ENCODE measurements at places on chromosomes 13 and 19.

DNA sequence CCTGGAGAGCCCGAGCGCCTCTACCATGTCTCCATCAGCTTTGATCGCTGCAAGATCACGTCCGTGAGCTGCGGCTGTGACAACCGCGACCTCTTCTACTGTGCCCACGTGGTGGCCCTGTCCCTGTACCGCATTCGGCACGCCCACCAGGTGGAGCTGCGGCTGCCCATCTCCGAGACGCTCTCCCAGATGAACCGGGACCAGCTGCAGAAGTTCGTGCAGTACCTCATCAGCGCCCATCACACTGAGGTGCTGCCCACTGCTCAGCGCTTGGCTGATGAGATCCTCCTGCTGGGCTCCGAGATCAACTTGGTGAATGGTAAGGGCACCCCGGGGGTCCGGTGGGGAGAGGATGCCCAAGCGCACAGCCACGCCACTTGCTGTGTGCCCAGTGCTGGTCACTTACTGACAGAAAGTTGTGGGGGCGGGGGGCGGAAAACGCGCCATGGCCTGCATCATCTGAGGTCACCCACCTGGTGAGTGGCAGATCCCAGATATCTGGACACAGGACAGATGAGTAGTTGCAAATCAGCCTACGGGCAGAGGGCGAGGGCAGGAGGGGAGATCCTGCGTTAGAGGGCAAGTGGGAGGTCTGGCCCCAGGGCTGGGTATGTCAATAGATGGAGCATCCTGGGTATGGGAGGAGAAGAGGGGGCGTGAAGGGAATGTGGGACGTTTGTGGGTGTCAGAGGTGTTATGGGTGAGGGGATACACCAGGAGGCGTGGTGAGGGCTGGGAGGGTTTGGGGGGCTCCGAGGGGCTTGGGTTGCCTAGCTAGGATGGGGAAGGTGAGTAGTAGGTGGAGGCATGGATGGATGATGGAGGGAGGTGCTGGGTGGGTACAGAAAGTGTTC, 9.8 kb downstream of the ZSWIM4 start:
- no peak for DNase-seq

GRCh38 chr13:109644069-109644750, 142.2 kb downstream of the IRS2 start:
- DNase-seq = no peak

- DNase-seq = no peak
These were observed 31.1 kb downstream of the RYR1 start for GRCh38 chr19:38464421-38465082.

- no peak for DNase-seq
These were observed 41.8 kb upstream of the PNMA8B start for GRCh38 chr19:46537136-46538097.

GRCh38 chr19:4030552-4030951, 23.0 kb downstream of the PIAS4 start:
- no peak for DNase-seq

GRCh38 chr19:30171138-30171635, 201.0 kb upstream of the ZNF536 start:
- DNase-seq = no peak

DNA sequence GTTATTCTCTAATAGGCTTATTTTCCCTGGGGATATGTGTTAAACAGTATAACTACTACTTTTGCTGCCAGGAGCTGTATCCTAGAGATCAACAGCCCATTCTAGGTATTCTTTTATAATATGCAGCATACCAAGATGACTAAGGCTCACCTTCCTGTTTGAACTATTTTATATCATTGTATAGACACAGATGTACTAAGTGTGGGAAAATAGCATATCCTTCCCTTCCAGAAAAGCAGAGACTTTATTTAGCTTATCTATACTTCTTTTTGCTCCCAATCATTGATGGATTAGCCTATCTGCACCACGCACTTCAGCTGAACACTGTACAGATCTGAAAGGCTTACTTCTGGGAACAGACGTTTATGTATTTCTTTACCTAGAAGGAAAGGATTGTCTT, 82.6 kb downstream of the MAB21L1 start:
- no peak for DNase-seq

- DNase-seq = no peak
These were observed 21.7 kb downstream of the SIPA1L3 start for GRCh38 chr19:37928527-37929286.

- DNase-seq = peak; percentile 25
These were observed 172.8 kb downstream of the DNAJC15 start for GRCh38 chr13:43196086-43196621.

- peak; percentile 29 for DNase-seq
These were observed 13.2 kb downstream of the NCAN start for GRCh38 chr19:19224852-19225494.

- no peak for DNase-seq
These were observed 47.2 kb downstream of the ZAR1L start for GRCh38 chr13:32267836-32268439.

- DNase-seq = no peak
These were observed 58.9 kb downstream of the TMED1 start for GRCh38 chr19:10776900-10777650.

DNA sequence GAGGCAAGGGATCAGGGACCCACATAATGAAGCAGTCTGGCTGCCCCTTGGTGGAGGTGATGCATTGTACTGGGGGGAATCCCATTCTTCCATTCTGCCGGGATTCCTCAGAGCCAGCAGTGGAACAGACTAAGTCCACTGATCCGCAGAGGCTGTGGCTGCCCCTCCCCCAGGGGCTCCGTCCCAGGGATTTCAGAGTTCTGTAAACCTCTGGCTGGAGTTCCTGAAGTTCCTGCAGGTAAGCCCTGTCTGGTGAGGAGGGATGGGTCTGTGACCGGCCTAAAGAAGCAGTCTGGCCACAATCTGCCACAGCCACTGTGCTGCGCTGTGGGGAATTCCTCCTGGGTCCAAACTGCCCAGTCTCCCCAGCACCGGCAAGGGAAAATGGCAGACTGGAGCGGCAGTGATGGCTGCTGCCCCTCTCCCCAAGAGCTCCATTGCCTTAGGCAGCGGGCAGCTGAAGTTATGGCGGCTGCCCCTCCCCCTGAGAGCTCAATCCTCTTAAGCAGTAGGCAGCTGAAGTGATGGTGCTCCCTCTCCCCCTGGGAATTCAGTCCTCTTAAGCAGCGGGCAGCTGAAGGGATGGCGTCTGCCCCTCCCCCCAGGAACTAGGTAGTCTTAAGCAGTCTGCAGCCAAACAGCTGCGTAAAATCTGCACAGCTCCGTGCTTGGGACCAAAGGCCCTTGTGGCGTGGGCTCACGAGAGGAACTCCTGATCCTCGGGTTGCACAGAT, 155.7 kb downstream of the PCDH17 start:
- no peak for DNase-seq

GRCh38 chr13:39306639-39307589, 268.7 kb downstream of the NHLRC3 start:
- DNase-seq = no peak

GRCh38 chr19:55362990-55363716, at the start of gene GARIN5B:
GARIN5B (minus strand) TSS chr19:55363260; CDS start chr19:55363066, 194 bp downstream.
- DNase-seq = no peak

- DNase-seq = peak; percentile 65
These were observed 79.3 kb downstream of the KDM4B start for GRCh38 chr19:5048091-5048726.

GRCh38 chr19:2083174-2083854, 12.8 kb downstream of the MOB3A start:
- DNase-seq = no peak

- DNase-seq = no peak
These were observed 54.0 kb downstream of the SPATA13 start for GRCh38 chr13:24214528-24214927.

GRCh38 chr13:30234619-30235162, 72.7 kb downstream of the KATNAL1 start:
- DNase-seq = no peak

GRCh38 chr13:34167347-34167746, 349.4 kb downstream of the RFC3 start:
- no peak for DNase-seq

GRCh38 chr13:36362251-36362650, 16.1 kb upstream of the SPART start:
- no peak for DNase-seq

- peak; percentile 79 for DNase-seq
These were observed 25.3 kb upstream of the OR10H2 start for GRCh38 chr19:15702534-15702930.

- DNase-seq = no peak
These were observed 9.5 kb downstream of the EML2 start for GRCh38 chr19:45629704-45630103.

DNA sequence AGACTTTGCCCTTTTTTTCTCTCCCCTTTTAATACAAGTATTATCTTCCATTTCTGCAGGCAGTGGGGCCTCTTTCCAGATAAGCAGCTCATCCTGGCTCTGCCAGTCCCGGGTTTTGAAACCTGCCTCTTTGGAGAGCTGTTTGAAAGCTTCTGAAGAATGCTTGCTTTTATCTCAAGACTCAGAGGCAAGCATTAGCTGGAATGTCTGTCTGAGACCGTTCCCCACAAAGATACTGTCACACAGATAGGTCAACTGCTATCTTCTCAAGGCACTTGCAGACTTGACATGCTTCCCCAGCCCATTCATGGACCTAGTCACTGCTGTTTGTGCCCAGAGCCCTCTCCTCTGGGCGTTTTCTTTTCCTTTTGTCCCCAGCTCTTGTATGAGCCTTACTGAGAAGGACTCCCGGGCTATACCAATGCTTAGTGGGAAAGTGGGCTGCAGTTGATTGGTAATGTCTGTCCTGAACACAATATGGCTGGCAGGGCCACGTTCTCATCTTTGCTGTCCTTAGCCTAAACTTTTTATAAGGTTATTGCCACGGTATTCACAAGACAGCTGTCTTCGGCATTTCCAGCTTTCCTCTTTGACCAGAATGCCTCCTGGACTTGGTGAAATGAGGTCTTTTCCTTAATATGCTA, 13.4 kb downstream of the SERP2 start:
- DNase-seq = no peak

DNA sequence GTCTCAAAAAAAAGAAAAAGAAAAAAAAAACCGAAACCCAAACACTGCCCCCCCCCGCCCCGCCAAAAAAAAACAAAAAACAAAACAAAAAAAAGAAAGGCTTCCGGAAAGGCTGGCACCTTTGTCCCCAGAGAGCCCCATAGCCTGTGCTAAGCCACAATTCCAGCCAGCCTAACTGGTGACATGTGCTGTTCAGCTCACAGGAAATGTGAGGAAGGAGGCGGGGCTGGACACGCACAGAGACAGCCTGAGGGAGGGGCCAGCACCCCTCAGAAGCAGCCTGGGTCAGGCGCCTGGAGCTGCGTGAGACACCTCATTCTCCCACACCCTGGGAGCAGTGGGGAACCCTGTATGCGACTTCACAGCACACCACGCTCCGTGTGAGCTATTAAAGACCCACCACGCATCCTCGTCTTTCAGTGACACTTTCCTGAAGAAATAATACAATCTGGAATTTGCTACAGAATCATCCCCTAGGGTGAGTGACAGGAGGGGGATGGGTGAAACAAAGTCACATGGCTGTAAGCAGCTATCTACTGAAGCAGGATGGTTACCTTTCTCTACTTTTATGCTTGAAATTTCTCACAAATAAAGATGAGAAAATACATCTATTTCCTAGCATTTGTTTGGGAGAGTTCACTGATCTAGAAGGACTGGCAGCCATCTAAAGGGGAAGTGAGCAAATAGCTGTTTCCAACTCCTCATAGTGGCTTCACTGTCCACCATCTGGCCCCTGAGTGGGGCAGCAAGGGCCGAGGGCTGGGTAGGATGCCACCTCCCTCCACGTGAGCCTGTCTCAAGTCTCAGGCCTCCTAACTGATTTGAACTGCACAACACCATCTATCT, 12.3 kb upstream of the SLC35E1 start:
- peak; percentile 93 for DNase-seq

DNA sequence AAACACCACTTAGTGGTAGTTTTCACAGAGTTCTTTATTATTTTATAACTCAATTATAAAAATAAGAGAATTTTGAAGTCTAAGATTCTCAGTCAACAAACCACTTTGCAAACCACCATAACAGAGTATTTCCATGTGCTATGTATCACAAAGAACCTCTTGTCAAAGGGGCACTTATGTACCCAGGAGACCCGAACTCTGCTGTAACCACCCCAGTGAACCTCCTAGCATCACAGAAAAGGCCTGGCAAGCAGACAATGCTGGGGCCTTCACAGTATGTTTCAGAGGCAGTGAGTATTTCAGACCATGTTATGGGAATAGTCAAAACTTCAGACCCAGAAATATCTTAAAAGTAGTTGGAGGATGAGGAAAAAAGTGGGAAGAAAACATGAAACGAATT, 714.1 kb downstream of the EFNB2 start:
- DNase-seq = no peak
